CD4-positive, alpha-beta T cell treated with Interleukin-2 at 100 ng/mL for 4 hours (primary cell): ENCODE measurements at places on chromosomes 2 and 18.

- no peak for DNase-seq
Observed at GRCh38 chr2:70922235-70923234, 13.2 kb upstream of the ATP6V1B1 start.

GRCh38 chr18:9834551-9834950, 51.2 kb upstream of the TXNDC2 start:
- no peak for DNase-seq

- DNase-seq: peak; percentile 39
Observed at GRCh38 chr2:46179037-46179621, 118.1 kb upstream of the EPAS1 start.

- no peak for DNase-seq
Observed at GRCh38 chr2:195779491-195779890, 122.5 kb downstream of the SLC39A10 start.

DNA sequence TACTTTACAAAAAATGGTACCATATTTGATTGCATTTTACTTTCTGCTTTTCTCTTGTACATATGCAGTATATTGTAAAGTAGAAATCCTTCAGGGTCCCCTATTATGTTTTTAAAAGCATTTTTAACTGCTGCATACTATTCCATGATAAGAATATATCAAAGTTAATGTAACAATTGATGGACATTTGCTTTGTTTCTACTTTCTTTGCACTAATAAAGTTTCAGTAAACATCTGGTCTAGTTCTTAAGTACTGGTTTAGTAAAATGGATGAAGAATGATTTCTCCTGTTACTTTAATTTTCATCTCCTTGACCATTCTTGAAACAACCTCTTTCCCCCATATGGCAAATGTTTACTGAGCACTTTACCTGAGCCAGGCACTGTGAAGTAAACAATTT, 1.7 kb downstream of the MRPS9 start:
- DNase-seq: no peak

DNA sequence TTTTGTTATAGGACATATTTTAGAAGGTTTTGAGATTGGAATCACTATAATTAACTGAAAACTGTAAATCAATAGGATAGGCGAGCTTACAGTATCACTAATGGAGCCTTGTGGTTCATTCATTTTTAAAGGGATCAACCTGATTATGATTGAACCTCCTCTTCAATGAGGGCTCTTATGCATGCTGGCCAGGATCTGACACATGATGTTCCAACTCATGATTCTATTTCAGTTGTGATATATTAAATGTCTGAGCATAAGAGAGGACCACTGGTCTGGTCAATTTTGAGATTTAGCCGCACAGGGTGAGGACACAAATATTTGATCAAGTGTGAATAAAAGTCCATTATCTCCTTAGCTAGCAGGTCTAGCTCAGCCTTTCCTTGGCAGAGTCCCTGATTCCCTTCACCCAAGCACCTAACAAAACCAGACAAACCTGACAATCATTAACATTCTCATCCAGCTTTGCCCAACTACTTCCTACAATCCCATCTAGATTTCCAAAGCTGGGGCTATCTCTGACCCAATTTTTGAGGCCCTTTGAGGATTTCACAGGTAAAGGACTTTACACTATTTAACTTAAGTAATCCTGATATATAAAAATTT, 6.9 kb upstream of the MAP4K4 start:
- DNase-seq: no peak

DNA sequence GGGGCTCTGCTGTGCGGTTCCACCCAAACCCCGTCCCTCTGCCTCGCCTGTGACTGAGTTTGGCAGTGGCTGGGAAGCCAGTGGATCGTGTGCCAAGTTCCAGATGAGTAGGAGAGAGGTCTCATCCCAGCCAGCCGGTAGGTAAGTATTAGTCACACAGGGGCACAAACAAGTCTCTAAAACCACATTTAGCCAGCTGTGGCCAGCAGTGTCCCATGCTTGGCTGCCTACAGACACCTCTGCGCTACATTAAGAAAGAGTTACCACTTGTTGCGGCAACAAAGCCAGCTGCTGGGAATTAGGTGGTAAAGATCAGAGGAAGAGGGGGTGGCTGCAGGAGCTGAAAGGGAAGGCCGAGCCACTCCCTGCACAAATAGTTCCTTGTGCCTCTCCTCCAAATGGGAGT, 81.2 kb downstream of the GATA6 start:
- no peak for DNase-seq
